ENCODE measurements at places on chromosomes 3 and 15.

DNA sequence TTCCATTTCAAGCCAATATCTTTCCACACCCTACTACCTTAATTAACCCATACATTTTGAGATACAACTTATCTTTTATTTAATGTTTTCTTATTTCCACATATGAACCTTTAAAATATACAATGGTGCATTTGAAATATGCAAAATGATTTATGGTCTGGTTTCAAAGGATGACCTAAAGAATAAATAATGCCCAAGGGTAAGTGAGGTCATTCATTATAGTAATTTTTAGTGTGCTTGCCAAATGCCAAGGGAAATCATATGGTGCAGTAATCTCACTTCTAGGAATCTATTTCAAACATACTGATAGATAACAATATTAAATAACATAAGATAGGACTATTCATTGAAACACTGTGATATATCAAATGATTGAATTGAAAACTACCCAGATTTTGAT lies 1055.4 kb downstream of the AGBL1 start:
- DNase-seq: no peak

- no peak for DNase-seq
These were observed 141.9 kb downstream of the TP63 start for GRCh38 chr3:189773056-189773455.

GRCh38 chr3:15794303-15794771 lies 3.4 kb downstream of the ANKRD28 start:
- no peak for DNase-seq

DNA sequence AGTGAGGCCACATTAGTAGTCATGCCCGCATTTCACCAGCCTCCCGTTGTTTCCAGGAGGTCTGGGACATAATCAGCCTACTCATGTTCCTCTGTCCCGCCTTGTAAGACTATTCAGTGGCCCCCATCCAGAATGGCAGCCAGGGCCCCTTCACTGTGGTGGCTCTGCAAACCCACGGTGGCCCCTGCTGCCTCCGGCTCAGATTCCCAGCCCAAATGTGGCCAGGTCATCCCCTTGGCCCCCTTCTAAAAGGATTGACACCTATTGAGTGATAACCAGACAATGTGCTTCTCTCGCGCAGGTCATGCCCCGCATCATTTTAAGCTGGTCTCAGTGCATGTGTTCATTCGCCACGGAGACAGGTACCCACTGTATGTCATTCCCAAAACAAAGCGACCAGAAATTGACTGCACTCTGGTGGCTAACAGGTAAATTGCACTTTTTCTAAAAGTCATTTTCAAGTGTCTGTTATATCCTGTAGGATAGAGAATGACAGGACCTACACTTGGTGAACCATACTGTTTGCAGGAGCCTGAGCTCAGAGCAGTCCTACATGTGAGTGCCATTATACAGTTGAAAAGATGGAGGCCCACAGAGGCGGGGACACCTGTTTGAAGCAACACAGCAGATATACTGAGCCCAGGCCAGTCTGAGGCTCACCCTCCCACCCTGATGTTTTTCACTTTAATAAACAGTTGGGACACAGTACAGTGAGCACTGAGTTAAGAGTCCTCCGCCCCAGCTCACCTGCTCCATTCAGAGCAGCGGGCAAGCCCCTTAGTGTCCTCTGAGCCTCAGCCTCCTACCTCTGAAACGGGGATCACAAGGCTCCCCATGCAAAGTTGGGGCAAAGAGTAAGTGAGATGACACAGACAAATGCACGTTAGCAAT lies 47.7 kb downstream of the PXYLP1 start:
- no peak for DNase-seq

- DNase-seq: no peak
These were observed 1.3 kb upstream of the SPTSSB start for GRCh38 chr3:161372321-161373260.
